EL (cell line): ENCODE measurements at places on chromosomes 2 and 18.

- no peak for DNase-seq
Observed at GRCh38 chr2:234570476-234570875, 73.6 kb upstream of the ARL4C start.

GRCh38 chr2:180175736-180176135 lies 168.6 kb upstream of the CWC22 start:
- no peak for DNase-seq

GRCh38 chr2:121038031-121038430 lies 247.0 kb downstream of the TFCP2L1 start:
- DNase-seq, result no peak

DNA sequence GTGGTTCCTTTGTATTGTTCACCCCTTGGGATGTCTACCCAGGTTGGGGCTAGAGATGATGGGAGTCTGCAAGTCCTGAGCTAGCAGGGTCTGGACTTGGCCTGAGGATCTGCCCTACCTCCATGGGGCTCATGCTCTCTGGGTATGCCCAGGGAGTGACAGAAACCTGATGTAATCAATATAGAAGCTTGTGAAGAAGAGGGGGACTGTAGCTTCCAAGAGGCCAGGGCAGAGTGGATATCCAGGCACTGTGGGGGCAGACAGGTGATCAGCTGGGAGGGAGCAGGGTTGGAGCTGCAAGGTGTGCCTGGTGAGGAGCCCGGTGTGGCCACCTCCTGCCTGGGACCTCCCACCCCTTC lies 164.2 kb downstream of the CTIF start:
- no peak for DNase-seq

GRCh38 chr2:135510577-135510976 lies 20.4 kb downstream of the ZRANB3 start:
- DNase-seq, result no peak

DNA sequence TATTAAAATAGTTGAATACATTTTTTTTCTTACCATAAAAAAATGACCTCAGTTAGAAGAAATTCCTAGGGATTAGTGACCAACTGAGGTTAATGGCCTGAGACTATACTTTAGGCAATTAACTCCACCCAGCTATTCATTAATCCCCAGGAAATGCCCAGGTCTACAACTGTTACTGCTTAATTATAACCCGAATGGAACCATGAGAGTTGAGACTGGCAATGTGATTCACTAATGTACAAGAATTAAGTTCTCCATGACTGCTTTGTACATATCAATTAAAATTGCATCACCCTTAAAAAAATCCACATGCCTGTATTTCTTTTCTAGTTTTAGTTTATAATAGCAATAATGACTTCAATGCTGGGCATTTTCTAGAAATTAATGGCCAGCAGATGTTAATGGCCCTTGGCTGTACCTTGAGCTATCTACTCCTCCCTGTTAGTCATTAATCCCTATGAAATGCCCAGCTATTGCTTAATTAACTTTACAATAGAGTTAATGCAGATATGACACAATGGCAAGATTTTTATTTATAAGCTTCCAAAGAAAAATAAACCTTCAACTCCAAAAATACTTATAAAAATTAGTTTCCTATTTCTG lies 44.1 kb downstream of the ERBB4 start:
- no peak for DNase-seq

GRCh38 chr2:38239452-38239851 lies 137.6 kb downstream of the ATL2 start:
- DNase-seq, result no peak

GRCh38 chr2:134238371-134238770 lies 15.5 kb upstream of the MGAT5 start:
- no peak for DNase-seq

- peak; percentile 79 for DNase-seq
Observed at GRCh38 chr2:7845332-7845731, 836.5 kb upstream of the ID2 start.

DNA sequence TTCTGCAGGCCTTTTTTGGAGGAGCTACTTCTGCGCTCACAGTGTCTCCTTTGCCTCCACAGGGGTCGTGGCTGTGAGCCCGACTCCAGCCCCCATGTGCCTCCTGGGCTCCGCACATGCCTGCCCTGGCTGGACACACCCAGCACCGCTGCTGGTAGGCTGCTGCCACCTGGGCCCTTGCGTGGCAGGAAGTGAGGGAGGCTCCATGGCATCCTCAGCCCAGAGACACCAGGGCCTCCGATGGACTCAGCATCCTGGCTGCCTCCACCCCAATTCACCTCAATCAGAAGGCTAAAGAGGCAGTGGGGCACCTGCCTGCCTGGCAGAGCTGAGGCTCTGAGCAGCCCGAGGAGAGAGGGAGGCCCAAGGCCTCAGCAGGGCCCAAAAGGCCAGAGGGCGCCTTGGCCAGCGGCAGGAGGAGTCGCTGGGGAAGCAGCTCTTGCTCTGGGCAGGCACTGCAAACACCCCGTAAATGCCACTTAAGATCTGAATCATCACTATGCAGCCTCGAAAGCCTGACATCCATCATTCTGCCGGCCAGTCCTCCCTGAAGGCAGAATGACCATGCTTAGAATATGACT lies 68.3 kb upstream of the OTOS start:
- peak; percentile 36 for DNase-seq

DNA sequence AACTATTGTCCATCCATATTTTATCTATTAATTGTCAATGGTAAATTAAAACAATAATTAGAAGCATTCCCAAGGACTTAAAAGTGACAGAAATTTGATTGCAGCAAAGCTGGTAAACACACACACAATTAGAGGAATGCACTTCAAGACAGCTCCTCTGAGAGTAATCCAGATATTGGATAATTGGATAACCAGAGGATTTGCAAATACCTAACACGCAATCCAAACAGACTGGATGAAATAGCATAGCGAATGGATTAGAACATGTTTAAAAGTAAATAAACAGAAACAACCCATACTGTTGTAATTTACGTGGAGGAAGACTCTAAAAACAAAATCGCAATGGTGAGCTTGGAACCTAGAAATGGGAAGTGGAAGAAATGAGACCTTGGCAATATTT lies 239.8 kb downstream of the METTL4 start:
- no peak for DNase-seq

DNA sequence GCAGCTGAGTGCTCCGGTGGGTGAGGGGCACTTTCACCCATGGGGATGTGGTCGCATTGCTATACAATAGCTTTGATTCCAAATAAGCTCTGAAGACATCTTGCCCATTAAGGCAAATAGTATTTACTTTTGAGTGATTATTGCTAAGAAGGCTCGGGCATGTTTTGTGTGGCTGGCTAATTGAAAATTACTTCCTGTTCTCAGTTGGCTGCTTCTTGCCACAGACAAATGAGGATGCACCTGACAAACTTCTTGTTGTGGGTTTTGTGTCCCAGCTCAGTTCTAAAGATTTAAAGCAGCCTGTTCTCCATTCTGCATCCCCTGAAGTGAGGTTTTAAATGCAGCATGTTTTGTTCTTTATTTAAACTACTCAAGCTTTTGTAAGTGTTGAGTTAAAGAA lies 88.3 kb downstream of the KCNS3 start:
- no peak for DNase-seq

- DNase-seq, result no peak
Observed at GRCh38 chr2:50018921-50019320, 864.6 kb upstream of the FSHR start.

DNA sequence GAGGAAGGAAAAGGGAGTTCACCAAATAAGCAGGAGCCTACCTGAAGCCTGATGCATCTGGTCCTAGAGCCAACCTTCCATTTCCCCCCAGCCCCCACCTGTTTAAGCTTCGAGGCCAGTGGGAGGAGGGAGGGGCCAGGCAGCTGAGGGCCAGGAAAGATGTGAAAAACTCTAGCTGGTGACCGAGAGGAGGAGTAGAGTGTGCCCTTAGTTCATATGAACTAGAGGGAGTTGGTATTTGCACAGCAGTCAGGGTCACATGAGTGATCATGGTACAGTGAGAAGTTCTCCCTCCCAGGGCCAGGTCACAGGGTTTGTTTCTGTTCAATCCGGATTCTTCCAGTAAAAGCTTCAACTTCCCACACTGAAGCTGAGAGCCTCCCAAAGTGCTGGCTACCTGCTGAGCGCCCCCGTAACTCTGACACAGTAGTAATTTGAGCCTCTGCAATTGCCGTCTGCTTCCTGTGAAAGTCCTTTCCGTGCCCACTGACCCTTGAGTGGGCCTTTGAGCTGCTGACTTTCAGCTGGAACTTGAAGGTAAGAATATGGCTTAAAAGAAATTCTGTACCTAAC lies at the start of gene SULT1C2:
SULT1C2 (plus strand) TSS at position 362 of the 573 bp plus-strand sequence. CDS start 4,773 bp downstream, outside the sequence.
- peak; percentile 4 for DNase-seq

GRCh38 chr2:99659874-99660273 lies 170.1 kb upstream of the REV1 start:
- no peak for DNase-seq

GRCh38 chr2:177636672-177637071 lies 244.1 kb downstream of the AGPS start:
- DNase-seq, result no peak

GRCh38 chr18:75161256-75162028 lies 47.5 kb downstream of the PTGR3 start:
- DNase-seq, result peak; percentile 23

DNA sequence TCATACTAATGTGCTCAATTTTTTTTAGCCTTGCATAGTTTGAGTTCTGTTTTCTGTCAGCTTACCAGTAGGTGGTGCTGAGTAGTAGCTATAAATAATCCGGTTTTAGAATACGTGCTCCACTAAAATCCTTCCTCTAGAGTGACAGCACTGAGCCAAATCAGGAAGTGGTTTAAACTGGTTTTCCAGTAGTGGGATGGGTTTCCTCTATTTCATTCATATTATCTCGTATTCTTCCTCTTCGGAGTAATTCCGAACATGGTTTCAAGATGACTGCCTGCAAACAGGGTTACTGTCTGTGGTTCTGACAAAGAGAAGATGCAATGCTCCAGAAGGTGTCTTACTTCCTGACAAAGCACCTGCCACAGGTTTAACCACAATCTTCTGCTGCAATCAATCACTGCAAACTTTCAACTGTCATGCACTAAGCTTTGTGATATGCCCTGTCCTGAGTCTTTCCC lies 496.9 kb upstream of the VRK2 start:
- peak; percentile 14 for DNase-seq

DNA sequence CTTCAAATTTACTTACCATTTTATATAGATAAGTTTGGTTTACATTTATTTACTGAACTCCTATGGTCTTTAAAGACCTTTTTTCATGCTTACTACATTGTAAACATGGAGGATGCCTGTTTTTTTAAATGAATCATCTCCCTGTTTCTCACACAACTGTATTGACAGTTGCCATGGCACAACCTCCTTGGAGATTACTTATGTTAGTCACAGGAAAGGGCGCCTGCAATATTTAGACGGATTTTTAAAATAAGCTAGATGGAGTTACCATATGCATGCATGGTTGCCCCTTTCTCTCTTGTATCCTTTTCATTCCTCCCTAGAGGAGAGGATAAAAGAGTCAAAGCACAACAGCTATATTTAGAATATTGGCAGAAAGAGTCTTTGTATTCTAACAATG lies 34.8 kb upstream of the CCDC102B start:
- DNase-seq, result no peak

DNA sequence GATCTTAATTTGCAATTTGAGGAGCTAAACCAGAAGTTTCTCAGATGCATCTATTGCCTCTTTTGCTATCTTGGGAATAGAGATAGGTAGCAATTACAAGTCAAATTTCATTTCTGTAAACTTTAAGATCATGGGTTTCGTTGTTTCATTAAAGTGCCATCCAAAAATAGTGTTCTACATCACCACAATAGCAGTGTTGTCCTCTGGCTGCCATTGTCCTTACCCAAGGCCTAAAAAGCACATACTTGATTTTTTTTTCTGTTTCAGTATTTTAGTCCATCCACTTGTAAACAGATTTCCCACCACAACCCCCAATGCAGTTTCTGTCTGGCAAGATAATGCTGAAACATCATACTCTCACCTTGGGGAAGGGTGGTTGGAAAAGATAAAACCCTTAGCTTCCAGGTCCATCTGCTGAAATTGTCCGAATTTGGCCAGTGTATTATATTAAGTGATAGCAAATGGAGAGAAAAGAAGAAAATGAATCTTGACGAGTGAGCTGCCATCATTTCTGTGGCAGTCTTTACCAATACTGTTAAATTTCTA lies 136.2 kb downstream of the LCLAT1 start:
- no peak for DNase-seq

DNA sequence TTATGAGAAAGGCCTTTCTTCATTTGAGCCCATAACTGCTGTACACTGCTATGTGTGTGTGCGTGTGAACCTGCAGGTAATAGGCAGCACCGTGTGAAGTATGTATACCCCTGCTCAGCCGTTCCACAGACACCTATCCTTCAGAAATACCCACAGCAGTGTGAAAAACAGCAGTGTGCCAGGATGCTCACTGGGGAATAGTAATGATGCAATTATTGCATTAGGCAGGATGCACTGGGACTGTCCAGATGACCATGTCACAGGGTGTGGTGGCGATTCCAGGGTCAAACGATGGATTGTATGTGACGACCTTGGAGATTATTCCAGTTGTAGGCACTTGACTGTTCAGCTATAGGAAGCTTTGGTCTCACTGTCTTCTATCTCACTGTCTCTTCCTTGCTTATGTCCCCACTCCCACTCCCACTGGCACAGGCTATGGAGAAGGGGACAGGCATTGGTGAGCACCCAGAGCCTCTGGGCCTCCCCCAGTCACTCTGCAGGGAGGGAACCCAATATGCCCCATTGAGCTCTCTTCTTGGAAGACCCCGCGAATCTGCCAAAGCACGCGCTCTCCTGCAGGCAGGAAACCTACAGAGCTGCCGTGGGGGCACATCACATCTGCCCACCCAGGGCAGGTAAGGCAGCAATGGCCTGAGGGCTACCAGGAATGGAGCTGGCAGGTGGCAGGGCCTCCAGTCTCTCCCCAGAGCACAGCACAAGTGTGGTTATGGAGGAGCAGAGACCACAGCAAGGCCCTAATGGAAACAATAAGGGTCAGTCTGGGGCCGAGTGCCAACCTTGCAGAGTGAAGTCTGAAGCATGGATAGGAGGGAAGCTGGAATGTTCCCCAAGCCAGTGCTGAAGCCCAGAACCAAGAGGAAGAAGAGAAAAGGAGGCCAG lies 518.9 kb upstream of the RAB6C start:
- DNase-seq, result no peak

DNA sequence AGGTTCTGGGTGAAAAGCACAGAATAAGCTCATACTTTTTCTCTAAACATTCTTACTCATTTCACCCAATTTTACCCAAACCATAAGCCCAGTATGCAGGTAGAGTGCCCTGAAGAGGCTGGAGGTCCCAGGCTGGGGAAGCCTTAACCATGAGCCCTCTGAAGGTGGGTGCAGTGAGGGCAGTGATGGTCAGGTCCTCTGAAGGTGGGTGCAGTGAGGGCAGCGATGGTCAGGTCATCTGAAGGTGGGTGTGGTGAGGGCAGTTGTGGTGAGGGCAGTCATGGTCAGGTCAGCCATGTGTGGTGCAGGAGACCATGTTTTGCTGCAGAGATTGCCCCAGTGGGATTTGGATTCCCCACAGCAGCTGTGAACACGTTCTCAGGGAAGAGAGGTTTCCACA lies 148.8 kb downstream of the SNTG2 start:
- no peak for DNase-seq
